Stimulated activated CD4-positive, alpha-beta T cell treated with anti-CD3 and anti-CD28 coated beads, Interleukin-15, amount 100 ng/mL, for 1 hour (primary cell): ENCODE measurements at places on chromosomes 7 and 10.

GRCh38 chr10:132849546-132850031, 63.6 kb upstream of the NKX6-2 start:
- DNase-seq = no peak

DNA sequence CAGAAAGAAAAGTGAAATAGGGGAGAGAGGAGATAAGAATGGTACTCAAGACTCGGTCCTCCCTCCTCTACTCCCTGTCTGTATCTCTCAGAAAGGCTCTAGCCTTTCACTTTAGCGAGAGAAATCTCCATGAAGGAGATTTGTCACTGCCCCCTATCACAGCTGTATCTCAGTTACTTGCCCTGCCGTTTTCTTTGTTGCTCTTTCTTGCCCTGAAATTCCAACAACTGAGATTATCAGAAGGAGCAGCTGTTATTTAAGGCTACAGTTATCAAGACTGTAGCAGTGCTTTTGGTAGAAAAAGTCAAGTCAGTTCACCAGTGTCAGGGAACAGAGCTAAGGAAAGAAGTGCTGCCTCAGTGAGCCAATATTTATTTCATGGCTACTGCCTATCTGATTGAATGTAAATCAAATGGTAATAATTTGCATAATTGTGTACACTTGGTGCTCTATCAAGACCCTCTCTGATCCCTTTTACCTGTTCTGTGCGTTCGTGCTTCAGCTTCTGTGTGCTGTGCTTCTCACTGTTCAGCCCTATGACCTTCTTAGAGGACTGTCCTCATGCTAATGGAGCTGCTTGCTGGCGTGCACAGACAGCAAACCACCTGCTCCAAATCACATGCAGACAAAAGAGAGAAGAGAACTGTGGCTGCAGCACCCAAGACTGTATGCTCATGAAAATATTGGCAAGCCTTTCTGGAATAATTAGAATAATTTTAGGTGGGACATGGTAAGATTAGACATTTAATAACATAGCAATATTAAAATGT, 180.2 kb upstream of the FAM3C start:
- no peak for DNase-seq

- no peak for DNase-seq
Measured at GRCh38 chr7:155405399-155406318, 52.3 kb upstream of the EN2 start.

DNA sequence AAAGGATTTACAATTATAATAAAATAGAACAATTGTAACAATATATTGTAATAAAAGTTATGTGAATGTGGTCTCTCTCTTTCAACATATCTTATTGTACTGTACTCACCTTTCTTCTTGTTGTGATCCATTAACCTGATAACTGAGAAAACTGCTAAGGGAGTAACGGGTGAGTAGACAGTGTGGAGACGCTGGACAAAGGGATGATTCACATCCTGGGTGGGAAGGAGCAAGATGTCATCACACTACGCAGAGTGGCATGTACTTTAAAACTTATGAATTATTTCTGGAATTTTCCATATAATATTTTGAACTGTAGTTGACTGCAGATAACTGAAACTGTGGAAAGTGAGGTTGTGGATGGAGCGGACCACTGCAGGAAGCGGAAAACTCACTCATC, 91.2 kb upstream of the PLPP4 start:
- no peak for DNase-seq

- no peak for DNase-seq
Measured at GRCh38 chr7:123372368-123372767, 162.0 kb downstream of the IQUB start.

DNA sequence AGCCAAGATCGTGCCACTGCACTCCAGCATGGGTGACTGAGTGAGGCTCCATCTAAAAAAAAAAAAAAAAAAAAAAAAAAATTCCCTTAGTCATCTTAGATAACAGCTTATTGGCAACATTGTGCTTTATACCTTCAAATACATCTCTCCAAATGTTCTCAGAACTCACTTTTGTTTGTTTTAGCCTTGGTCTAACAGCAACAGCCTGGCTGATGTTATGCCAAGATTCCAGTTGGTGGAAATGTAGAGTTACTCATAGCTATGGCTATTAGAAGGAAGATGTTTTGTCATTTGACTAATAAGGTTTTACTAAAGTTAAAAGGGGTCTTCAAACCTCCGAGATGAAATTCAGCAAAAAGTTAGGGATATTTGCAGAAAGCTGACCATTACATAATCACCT, 481.4 kb downstream of the NEBL start:
- no peak for DNase-seq

- no peak for DNase-seq
Measured at GRCh38 chr10:47159361-47160260, 140.4 kb upstream of the GDF10 start.

DNA sequence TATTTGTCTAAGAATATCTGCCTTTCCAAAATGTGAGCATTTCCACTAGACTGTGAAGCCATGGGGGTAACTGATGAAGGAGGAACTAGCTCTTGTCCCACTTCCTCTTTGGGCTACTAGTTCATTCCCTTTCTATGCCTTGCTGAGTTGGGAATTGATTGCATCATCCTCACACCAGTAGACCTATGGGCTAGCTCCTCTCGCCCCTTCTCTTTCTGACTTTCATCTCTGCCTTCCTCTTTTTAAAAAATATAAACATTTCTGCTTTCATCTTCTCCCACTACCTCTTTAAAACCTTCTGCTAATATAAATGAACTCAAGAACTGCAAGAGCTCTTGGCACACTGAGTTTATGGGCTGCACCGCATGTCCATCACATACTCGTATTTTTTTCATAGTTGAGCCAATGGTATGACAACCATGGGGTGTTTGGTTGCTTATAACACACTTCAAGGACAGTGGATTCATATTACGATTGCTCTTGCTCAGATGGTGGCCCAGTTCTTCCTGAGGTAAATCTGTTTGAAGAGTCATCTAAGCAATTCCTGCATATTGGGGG, 182.0 kb downstream of the REEP3 start:
- DNase-seq = no peak

GRCh38 chr10:3735175-3735574, 49.8 kb downstream of the KLF6 start:
- DNase-seq = no peak

GRCh38 chr7:134155871-134156270, 28.7 kb downstream of the LRGUK start:
- no peak for DNase-seq

- no peak for DNase-seq
Measured at GRCh38 chr10:61409157-61409556, 44.0 kb downstream of the TMEM26 start.

DNA sequence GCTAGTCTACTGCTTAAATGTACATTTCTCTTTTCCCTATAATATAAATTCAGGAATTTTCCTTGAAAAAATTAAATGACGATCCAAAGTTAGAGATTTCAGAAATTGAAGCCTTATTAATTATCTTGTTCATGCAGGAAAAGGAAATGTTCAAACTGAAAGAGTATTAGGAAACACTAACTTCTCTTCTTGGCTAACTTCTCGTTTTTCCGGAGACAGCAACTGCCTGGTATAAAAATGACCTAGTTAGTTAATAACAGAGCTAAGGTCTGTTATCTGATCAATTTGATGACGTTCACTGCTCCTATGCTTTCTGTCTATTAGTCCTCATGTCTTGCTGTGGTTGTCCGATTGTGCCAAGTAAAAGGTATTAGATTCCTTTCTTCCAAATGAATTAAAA, 212.5 kb downstream of the DGKB start:
- no peak for DNase-seq

- no peak for DNase-seq
Measured at GRCh38 chr10:116113721-116114501, 159.1 kb downstream of the GFRA1 start.

DNA sequence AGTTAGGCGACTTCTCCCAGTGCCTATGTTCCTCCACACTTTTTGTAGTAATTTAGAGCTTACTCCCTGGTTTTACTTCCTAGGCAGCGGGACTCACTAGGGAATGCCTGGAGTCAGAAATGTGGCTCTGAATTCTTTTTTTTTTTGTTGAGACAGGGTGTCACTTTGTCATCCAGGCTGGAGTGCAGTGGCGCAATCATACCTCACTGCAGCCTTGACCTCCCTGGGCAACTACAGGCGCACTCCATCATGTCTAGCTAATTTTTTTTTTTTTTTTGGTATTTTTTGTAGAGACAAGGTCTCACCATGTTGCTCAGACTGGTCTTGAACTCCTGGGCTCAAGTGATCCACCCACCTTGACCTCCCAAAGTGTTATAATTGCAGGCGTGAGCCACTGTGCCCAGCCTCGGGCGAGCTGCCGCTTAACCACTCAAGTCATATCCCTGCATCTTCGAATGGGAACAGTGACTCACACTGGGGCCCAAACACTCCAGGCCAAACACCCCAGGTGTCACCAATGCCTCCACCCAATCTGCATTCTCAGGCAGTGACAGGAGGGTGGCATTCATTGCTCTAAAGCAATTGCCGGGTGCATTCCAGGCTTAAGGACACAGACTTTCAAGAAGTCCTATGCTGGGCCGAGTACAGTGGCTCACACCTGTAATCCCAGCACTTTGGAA, 19.6 kb downstream of the RGS10 start:
- no peak for DNase-seq

DNA sequence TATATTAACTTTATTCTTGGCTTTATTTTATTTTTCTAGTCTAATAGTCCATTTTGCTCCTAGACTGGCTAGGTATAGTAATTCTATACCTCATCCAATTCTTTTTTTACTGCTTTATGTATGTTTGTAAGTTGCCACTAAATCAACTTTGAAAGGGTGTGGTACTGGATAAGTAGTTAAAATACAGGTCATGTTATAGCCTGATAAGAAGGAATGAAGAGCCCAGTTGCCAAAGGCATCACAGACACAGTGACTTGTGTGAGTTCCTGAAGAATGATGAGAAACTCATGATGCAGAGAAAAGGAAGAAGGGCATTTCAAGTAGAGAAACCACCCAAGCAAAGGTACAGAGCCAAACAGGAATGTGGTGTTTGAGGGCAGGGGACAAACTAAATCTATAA, 27.3 kb downstream of the NAPEPLD start:
- no peak for DNase-seq

DNA sequence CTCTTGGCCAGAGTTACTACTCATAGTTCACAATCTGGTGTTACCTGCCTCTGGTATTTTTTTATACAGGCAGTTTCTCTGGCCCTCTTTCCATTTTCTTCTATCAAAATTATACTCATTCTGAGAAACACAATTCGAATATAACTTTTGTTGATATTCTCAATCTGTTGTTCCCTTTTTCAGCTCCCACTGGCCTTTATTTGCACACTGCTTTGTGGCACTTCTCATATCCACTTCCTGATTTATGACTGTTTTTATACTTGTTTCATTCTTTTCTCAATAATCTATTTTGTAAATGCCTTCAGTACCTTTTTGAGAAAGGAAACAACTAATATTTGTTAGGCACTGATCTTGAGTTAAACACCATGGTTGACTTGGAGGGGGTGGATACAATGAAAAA, 93.8 kb upstream of the HDAC9 start:
- no peak for DNase-seq

- no peak for DNase-seq
Measured at GRCh38 chr10:124994573-124995473, 52.9 kb downstream of the ZRANB1 start.

GRCh38 chr7:117297606-117298005, 25.3 kb downstream of the WNT2 start:
- DNase-seq = no peak

DNA sequence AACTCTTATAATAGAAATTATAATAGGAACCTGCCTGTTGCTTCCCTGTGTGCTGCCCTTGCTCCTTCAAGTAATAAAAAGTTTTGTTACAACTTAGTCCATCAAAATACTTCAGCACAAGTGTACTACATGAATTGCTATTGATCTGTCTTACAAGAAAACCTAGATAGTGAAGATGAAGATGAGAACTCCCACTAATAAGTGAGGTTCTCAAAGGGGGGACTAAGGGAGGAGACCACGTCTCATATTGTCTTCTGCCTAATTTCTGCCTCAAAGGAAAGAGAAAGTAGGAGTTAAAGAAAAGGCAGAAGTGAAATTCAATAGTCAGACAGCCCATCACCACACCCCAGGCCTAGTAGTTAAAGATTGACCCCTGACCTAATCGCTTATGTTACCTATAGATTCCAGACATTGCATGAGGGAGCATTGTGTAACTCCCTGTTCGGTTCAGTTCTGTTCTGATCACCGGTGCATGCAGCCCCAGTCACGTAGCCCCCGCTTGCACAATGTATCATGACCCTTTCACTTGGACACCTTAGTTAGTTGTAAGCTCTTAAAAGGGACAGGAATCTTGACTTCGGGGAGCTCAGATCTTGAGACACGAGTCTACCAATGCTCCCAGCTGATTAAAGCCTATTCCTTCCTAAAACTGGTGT, 18.2 kb upstream of the CHST3 start:
- DNase-seq = no peak

GRCh38 chr7:105013816-105014692, at the start of gene KMT2E:
Gene KMT2E (plus strand): TSS chr7:105014205. CDS start chr7:105040953, 26,748 bp downstream.
- peak; percentile 86 for DNase-seq

GRCh38 chr10:3213208-3213607, 40.6 kb upstream of the PITRM1 start:
- no peak for DNase-seq

DNA sequence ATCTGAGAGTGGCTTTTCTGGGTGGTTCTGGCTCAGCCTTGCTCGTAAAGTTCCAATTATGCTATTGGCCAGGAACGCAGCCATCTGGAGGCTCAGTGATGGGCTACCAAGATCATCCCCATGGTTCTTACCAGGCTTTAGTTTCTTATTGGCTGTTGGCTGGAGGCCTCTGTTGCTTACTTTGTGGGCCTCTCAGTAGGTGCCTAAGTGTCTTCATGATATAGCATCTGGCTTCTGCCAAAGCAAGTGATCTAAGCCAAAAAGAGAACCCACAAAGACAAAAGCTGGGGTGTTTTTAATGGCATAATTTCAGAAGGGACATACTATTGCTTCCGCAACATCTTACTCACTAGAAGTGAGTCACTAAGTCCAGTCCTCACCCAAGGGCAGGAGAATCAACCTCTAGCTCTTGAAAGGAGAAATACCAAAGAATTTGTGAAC, 132.0 kb upstream of the MDFIC start:
- no peak for DNase-seq

DNA sequence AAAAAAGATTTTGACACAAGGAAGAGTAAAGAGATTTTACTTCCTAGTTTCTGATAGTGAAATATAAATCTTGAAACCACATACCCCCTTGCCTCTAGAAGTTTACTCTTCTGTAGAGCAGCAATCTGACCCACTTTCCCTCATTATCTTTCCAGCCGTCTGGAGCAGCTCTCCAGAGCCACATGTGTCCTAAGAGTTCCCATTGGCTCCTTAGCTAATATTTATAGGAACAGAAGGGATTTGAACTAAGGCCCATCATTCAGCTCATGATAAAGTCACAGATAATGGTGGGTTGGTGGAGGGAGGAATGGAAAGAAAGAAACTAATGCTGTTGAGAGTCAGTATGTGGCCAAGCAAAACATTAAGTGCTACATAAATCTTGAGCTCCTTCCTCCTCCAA, 121.8 kb downstream of the INHBA start:
- DNase-seq = no peak

- DNase-seq = no peak
Measured at GRCh38 chr10:97921581-97922021, 72.0 kb downstream of the GOLGA7B start.

- DNase-seq = no peak
Measured at GRCh38 chr10:89627830-89628229, 17.2 kb downstream of the PANK1 start.

GRCh38 chr7:157570531-157571200, 233.9 kb downstream of the DNAJB6 start:
- no peak for DNase-seq
